ENCODE measurements at places on chromosomes 16 and 17.

DNA sequence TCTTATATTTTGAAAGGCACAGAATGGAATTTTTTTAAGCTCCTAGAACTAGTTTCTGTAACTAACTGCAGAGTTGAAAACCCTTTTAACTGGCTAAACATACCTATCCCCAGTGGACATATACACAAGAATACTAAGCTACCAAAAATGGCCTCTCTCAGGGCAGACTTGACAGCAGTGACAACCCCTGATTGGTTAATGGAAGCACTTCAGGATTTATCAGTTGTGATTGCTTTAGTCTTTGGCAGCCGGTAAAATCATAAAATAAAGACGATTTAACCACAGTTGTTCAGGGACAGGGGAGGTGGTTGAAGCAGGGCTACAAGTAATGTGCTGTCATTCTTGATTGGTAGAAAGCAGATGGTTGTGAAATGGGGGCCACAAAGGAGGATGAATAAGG, 452.0 kb upstream of the SOX9 start:
- no peak for DNase-seq

GRCh38 chr17:52030052-52030451, 128.5 kb downstream of the CA10 start:
- no peak for DNase-seq

GRCh38 chr16:53962041-53962440, 258.1 kb downstream of the FTO start:
- no peak for DNase-seq

- no peak for DNase-seq
Observed at GRCh38 chr17:77318021-77318420, 177.3 kb downstream of the SEC14L1 start.

- DNase-seq = no peak
Observed at GRCh38 chr16:89449726-89450335, 40.5 kb downstream of the ANKRD11 start.

DNA sequence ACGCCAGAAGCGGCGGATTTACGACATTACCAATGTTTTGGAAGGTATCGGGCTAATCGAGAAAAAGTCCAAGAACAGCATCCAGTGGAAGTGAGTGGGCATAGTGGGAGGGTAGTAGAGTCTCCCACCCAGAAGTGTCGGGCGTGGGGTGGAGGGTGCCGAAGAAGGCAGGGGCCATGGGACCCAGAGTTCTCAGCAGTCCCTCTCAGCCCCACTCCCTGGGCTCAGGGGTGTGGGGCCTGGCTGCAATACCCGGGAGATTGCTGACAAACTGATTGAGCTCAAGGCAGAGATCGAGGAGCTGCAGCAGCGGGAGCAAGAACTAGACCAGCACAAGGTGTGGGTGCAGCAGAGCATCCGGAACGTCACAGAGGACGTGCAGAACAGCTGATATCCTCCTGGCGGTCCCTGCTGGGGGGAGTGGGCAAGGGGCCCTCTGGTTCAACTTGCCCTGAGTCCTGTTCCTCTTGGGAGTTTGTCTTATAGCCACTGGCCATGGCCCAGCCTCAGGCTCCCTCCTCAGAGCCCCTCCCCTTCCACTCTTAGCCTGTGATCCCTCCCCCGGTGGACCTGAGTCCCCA, 916 bp downstream of the E2F4 start:
- no peak for DNase-seq

- no peak for DNase-seq
Observed at GRCh38 chr17:74723891-74724290, 11.2 kb upstream of the CD300LF start.

GRCh38 chr16:17194190-17194780, 276.5 kb downstream of the XYLT1 start:
- peak; percentile 16 for DNase-seq
